ENCODE measurements at places on chromosomes 2 and 18.

GRCh38 chr2:181305301-181306123, 151.7 kb upstream of the ITGA4 start:
- peak; percentile 3 for DNase-seq

DNA sequence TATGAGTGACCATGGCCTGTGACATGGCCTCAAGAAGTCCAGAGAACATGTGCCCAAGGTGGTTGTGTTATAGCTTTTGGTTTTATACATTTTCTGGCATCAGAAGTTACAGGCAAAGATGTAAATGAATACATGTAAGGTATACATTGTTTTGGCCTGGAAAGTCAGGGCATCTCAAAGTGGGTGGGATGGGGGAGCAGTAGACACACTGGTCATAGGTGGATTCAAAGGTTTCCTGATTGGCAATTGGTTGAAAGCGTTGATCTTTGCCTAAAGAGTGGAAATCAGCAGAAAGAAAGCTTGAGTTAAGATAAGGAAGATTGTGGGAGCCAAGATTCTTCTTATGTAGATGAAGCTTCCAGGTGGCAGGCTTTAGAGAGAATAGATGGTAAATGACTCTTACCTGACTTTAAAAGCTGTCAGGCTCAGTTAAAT, 62.1 kb upstream of the DYNAP start:
- DNase-seq: no peak

GRCh38 chr18:61443081-61443725, 110.0 kb downstream of the CDH20 start:
- no peak for DNase-seq

- no peak for DNase-seq
These were observed 29.0 kb upstream of the TNS1 start for GRCh38 chr2:218031771-218032257.

DNA sequence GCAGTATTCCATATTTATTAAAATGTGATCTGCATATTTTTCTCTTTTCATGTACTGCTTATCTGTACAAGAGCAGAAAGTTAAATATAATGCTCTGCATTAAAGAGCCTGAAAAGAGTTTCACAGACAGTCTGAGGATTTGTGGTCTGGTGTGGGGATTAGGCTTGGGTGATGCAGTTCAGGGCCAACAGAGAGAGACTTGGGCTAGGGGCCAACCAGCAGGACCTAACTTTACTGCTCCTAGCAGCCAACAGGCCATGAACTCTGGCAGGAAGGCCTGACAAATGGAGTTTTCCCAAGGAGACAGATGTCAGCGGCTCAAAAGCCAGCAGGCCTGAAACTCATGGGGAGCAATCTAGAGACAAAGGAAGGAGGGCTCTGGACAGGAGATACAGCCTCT, 169.6 kb downstream of the LRRTM1 start:
- no peak for DNase-seq

GRCh38 chr18:70645971-70646370, 357.1 kb downstream of the SOCS6 start:
- DNase-seq: no peak

DNA sequence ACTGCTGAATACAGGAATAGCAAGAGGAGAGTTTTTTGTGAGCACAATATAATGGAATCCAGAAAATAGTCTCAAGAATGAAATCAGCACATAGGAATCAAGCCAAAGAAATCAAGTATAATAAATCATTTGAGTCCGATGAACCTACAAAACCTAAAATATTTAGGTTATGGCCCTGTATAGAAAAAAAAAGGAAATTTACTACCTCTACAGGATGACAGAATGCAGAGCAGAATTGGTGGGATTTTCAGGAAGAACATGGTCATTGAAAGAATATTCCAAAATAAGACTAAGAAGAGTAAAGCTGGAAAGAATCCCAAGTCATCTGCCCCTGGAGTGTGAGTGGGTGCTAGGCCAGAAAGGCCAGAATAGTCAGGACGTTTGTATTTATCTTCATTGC, 1041.2 kb upstream of the CDH2 start:
- no peak for DNase-seq

DNA sequence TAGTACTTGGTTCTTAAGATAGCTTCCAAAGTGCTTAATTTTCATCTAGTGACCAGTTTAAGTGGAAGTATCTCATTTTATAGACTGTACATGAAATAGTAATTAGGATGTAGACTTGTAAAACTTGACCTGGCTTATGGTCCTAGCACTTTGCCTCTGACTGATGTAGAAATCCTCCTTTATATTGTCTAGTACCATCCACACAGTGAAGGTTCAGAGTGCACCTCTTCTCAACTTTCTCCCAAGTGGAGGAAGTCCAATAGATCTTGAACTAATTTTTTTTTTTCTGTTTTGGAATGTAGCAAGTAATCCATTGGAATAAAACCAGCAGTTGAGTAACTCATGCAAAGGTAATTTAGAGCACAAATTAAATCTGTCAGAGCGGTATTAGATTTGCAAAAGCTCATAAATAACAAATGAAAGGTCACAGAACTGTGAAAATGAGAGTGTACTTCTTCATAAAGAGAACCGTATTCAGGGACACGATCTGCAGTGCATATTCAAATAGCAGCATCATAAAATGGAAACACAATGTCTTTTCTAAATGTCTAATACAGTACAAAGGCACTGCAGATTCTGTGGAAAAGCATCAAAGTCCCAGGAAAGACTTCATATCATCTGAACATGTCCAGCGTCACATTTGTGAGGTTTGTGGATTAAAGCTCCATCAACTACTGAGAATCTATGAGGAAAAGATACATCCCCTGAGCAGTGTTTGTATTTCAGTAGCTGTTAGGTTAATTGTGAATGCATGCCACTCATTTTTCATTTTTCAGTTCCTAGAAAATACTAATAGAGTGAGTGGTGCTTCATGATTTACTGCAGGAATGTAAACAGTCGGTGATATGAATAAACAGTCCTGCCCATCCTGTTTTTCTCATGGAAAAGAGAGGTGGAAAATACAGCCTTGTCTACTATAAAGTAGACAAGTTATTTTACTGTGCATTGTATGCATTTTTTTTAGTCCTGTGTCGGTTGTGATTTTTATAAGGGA, 100.7 kb downstream of the LYPD6 start:
- no peak for DNase-seq

DNA sequence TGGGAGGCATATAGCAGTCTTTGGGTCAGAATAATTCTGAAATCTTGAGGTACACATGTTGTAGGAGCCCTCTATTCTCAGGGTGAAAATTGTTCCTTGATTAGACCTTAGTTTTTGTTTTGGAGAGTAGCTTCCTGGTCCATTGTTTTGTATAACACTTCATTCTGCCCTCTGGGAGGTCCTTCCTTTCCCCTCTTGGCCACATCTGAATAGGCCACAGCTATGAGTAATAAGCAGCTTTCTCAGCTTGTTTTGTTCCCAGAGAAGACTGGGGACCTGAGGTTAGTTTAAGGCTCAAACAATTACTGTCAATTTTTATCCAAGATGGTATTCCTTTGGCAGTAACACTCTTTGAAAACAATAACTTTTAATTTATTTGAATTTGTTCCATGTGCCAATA, 72.6 kb upstream of the NOL4 start:
- no peak for DNase-seq

DNA sequence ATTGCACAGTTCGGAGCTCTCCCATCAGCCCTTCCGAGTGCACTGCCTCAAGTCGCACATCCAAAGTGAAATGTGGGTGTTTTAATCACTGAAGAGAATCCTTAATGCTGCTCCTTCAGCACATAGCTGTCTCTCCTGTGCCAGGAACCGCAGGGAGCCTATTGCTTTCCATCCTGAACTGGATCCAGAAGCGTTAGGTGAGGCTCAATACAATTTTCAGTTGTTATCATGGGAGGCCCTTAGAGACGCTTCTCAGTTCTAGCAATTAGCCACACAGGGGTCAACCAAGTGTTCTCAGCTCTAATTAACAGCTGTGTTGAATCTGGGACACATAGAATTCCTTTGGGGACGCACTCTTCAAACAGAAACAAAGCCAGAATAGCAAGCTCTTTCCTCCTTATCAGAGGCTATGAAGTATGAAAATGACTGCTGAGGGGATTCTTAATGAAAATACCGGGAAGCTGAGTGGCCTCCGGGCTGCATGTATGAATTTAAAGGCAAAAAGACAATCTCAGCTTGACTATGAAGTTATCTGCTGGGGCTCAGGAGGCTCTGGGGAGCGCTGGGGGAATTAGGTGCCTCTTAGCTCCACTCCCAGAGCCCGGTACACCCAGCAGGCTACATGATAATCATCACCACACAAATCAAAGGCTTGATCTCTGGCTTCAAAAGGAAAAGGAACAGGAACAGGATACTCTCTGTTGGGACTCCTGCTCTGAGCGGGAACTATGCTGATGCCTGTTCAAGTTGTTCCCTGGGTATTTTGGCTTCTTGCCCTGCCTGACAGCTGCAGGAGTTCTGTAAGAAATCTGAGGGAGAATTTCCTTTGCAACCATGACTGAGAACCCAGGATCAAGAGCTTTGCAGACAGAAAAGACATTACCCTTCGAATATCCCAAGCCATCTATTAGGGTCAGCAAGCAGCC, 55.4 kb upstream of the NCOA1 start:
- DNase-seq: no peak

DNA sequence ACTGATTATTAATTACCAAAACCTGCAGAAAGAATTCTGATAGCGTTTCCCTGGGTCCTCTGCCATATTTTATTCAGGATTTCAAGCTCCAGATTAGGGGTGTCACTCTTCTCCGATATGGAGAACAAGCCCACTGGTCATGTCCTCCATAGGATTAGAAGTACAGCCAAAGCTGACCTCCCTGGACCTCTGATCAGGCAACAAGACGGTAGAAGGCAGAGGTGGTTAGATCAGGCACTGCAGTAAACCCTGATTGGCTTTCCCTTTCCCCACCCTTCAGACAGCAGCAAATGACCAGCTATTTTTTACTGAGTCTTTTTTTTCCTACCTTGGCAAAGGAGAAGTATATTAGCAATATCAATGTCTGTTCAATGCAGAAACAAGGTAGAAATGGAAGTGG, 37.7 kb downstream of the SPC25 start:
- no peak for DNase-seq

DNA sequence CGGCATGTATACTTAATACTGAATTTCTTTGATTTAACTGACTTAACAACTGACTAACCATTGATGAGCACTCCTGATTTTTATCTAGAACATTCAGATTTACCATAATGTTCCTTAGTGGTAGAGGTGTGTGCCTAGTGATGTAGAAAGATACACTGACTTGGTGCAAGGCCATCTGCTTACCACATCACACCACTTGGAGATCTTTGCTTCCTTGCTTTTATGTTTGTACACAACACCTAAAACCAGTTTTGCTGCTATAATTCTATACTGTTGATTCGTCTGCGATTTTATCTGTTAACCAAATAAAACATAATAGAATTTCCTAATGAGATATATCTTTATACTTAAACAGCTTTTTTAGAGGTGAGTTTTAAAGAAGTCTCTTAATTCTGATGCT, 3.9 kb upstream of the FARP2 start:
- no peak for DNase-seq

- no peak for DNase-seq
These were observed 1.1 kb downstream of the AFTPH start for GRCh38 chr2:64525317-64525613.

DNA sequence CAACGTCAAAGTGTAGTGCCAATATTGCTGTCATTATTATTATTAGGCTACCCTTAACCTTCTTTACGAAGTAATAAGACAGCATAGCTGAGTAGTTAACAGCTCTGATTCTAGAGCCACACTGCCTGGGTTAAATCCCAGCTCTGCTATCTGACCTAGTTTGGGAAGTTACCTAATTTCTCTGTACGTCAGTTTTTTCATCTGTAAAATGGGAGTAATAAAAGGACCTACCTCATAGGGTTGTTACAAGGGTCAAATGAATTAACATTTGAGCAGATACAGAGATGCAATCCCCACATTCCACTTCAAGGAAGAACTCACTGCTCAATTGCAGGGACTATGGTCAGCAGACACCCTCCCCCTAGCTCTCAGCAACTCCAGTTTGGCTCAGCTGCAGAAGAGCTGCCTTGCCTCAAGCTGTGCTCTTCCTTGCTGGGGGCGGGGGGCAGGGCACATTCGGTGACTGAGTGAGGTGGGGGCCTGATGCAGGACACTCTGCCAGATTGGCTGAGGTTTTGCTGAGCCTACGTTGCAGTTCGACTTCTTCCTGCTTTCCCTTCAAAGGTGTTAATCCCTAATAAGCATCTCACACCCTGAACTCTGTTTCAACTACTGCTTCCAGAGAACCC, 11.0 kb upstream of the LGALSL start:
- DNase-seq: no peak

- DNase-seq: no peak
These were observed 115.0 kb upstream of the CDCA7 start for GRCh38 chr2:173239644-173240043.

DNA sequence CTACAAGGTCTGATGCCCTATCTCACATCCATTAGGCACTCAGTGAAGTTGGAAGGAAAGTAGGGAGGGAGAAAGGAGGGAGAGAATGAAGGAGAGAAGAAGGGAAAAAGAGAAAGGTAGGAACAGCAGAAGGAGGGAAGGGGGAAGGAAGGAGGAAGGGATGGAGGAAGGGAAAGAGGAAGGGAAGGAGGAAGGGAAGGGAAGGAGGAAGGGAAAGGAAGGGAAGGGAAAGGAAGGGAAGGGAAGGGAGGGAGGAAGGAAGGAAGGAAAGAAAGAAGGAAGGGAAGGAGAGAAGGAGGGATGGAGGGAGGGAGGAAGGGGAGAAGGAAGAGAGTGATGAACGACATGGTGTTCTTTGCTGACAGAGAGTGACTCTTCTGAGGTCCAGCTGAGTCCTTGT, 468.9 kb upstream of the MYT1L start:
- no peak for DNase-seq

- peak; percentile 64 for DNase-seq
These were observed 24.7 kb downstream of the IL1B start for GRCh38 chr2:112811841-112812306.

DNA sequence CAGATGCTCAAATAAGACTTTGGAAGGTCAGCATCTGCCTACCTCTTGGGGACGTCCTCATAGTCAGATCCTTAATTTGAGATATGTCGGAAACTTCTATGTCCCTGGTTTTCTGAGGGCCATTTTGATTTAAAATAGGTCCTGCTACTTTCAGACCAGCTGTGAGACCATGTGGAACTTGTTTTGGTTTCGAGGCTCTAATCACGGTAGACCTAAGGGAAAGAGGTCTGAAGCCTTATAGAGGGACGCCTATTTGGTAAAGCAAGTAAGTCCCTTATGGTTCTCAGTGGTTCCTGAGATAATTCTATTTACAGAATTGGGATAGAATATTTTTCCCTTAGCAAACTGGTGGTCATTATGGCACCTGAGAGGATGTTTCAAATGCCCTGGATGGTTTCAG, 75.1 kb downstream of the RFTN2 start:
- DNase-seq: no peak

GRCh38 chr18:37662099-37662498, 96.5 kb upstream of the CELF4 start:
- no peak for DNase-seq
